ENCODE measurements at places on chromosomes 13 and 19.

DNA sequence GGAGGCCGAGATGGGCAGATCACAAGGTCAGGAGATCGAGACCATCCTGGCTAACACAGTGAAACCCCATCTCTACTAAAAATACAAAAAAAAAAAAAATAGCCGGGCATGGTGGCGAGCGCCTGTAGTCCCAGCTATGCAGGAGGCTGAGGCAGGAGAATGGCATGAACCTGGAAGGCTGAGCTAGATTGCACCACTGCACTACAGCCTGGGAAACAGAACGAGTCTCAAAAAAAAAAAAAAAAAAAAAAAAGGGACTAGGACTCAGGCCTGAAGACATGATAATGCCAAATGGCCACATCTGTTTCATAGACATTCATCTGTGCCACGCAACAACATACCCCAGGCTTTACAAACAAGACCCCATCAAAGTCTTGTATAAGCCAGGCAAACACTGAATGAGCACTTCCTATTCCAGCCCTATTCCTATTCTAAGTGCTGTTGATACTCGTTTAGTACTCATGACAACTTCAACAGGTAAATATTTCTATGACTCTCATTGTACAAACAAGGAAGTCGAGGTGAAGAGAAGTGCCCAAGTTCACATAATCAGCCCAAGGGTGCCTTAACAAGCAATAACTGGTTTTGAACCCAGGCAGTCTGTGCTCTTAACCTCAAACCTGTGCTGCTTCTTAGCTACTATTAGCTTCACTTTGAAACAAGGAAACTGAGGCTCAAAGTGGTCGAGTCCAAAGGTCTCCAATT, 1.7 kb downstream of the B9D2 start:
- DNase-seq, result no peak

- no peak for DNase-seq
Observed at GRCh38 chr19:19327672-19328071, 7.0 kb downstream of the MAU2 start.

GRCh38 chr13:42544246-42544926, 29.6 kb upstream of the TNFSF11 start:
- no peak for DNase-seq

- no peak for DNase-seq
Observed at GRCh38 chr13:44157606-44158005, 216.0 kb upstream of the SERP2 start.

- no peak for DNase-seq
Observed at GRCh38 chr19:53518716-53519115, 19.2 kb upstream of the ZNF331 start.

- DNase-seq, result no peak
Observed at GRCh38 chr13:41976476-41976875, 15.6 kb upstream of the VWA8 start.

- DNase-seq, result peak; percentile 67
Observed at GRCh38 chr19:54390942-54391577, 24.2 kb upstream of the TTYH1 start.

DNA sequence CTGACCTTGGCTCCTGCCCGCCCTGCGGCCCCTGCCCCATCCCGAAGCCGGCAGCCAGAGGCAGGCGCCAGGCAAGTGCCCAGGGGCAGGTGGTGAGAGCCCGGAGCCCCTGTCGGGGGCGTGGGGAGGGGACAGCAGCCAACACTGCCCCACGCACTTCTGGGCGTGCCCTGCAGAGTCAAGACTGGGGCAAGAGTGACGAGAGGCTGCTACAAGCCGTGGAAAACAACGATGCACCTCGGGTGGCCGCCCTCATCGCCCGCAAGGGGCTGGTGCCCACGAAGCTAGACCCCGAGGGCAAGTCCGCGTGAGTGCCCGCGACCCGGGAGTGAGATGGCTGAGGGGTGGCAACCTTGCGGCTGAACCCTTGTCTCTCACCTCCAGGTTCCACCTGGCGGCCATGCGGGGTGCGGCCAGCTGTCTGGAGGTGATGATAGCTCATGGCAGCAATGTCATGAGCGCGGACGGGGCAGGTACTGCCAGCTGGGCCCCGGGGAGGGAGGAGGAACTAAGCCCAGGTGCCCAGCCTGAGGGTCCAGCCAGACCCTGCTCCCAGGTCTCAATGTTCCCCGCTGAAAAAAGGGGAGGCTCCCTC, 17.3 kb downstream of the ANKRD24 start:
- DNase-seq, result no peak

- no peak for DNase-seq
Observed at GRCh38 chr13:40671956-40672764, 5.7 kb upstream of the FOXO1 start.

- no peak for DNase-seq
Observed at GRCh38 chr19:49985871-49986270, 24.9 kb upstream of the SIGLEC11 start.

GRCh38 chr19:4859697-4860096, 7.8 kb downstream of the PLIN3 start:
- no peak for DNase-seq

GRCh38 chr13:21443171-21443570, 15.9 kb downstream of the ZDHHC20 start:
- no peak for DNase-seq

GRCh38 chr19:35898499-35898809, 1.9 kb downstream of the NFKBID start:
- DNase-seq, result no peak

DNA sequence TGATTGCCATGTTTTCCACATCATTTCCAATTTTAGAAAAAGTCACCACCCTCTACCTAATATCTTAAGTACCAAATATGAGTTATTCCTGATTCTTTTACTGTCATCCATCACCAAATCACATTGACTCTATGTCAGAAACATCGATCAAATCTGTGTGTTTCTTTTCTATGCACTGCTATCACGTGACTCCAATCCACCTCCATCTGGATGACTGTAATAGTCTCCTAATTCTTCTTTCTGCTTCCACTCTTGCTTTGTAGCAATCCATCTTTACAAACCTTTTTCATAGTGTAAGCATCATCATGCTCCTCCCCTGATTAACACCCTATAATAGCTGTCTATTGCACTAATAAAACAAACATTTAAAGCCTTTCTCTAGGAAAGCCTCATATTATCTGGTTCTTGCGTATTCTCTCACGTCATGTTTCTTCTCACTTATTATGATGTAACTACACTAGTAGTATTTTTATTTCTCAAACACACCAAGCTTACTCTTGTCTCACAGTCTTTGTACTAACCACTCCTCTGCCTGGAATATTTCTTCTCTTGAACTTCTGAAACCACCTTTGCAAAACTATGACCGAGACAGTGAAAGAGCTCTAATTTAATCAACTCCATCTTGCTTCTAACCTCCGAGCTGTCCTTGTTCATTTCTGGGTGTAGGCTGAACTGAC, 10.7 kb upstream of the FPR3 start:
- no peak for DNase-seq

- peak; percentile 18 for DNase-seq
Observed at GRCh38 chr19:4367781-4368127, 24.4 kb downstream of the MPND start.

DNA sequence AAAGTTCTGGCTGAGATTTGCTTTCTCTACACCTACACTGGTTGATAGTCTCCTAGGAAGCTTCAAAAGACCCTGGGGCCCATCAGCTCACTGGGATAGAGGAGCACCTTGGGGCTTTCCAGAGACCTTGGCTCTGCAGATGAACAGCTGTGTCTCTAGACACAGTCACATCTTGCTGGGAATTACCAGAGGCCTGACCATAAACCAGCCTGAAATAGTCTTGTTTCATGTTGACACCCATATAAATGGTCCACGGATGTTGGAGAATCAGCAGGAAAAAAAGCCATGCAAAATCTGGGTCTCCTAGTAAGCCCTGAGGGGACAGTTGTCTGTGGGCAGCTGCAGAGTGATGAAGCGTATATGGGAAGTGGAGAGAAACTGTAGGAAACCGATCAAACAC, 207.6 kb downstream of the DNAJC15 start:
- no peak for DNase-seq

GRCh38 chr19:1417145-1417544, 9.8 kb downstream of the DAZAP1 start:
- no peak for DNase-seq

GRCh38 chr13:91144054-91144453, 203.4 kb upstream of the MIR17HG start:
- no peak for DNase-seq

- DNase-seq, result no peak
Observed at GRCh38 chr13:72062566-72062965, 195.6 kb upstream of the DACH1 start.

DNA sequence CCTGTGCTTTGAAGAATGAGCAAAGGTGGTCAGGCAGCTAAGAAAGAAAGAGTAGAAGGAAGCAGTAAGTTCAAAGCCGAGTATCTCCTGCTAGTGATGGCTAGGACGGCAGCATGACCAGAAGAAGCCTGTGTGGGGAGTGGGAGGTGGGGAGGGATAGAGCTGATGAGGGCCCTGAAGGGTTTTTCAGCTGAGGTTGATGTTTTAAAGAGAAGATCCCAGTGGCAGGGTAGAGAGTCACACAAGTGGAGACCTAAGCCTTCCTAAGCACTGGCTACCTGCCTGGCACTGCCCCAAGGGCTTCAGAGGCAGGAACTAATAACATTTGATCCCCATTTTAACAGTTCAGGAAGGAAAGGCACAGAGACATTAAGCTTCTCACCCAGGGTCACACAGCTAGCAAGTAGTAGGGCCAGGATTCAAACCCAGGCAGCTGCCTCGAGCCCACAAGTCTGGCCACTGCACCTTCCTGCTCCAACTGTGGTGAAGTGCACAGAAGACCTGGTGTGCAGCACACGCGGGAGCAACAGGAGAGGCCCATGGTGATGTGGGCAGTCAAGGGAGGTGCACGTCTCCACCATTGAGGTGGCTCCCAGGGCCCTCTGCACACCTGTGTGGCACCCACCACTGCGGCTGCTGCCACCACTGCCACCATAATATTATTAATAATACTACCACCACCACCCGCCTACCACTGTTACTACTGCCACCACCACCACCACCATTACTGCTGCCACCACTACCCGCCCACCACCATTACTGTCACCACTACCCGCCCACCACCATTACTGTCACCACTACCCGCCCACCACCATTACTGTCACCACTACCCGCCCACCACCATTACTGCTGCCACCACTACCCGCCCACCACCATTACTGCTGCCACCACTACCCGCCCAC, 22.1 kb downstream of the CUL4A start:
- no peak for DNase-seq

GRCh38 chr13:24339937-24340607, 30.7 kb downstream of the C1QTNF9 start:
- no peak for DNase-seq

DNA sequence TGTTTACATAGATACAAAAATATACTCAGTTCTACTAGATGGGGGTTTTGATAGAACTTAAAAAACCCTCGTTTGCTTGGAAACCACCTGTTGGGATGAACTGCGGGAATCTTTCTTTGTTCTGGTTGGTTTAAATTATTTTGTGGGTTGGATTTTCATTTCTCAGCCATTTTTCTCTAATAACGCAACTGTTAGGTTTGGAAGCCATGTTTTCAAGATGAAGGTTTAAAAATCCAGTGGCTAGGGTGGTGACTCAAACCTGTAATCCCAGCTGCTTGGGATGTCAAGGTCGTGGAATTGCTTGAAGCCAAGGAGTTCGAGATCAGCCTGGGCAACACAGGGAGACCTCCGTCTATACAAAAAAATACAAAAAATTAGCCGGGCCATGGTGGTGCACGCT, 1.6 kb downstream of the URI1 start:
- no peak for DNase-seq

GRCh38 chr13:53946500-53946899, 917.9 kb downstream of the OLFM4 start:
- DNase-seq, result no peak

DNA sequence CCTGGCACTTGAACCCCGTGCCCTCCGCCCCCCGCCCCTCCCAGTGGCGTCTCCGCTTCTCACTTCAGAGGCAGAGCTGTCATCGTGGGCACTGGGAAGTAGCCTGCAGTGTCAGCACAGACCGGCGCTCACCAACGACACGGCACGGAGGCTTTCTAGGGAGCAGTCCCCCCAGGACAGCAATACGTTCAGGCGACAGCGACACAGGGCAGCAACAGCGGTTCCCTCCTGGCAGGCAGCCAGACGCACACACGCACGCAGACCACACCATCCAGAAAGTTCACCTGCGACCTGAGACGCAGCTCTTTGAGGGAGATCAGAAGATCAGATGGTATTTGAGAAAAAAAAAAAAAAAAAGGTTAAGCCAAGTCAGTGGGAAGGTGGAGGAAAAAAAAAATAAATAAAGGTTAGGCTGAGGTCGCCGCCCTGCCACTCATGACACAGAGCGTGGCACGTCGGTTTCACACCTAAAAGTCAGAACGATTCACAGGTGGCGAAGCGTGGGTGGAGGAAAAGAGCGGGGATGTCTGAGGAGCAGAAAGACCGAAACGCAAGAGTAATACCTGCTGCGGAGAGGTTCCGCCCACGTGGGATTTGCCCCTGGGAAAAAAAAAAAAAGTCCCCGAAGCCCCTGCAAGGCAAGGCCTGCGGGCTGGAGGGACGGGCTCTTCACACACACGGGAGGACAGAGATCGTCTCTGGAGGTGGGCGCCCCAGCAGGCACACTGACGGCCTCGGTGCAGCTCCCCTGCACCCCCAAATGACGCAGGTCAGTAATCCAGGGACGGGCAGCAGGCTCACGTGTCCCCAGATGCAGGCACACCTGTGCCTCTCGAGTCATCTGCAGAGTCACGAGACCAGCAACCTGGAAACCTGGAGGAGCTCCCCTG, 94.5 kb downstream of the GNG7 start:
- DNase-seq, result no peak

DNA sequence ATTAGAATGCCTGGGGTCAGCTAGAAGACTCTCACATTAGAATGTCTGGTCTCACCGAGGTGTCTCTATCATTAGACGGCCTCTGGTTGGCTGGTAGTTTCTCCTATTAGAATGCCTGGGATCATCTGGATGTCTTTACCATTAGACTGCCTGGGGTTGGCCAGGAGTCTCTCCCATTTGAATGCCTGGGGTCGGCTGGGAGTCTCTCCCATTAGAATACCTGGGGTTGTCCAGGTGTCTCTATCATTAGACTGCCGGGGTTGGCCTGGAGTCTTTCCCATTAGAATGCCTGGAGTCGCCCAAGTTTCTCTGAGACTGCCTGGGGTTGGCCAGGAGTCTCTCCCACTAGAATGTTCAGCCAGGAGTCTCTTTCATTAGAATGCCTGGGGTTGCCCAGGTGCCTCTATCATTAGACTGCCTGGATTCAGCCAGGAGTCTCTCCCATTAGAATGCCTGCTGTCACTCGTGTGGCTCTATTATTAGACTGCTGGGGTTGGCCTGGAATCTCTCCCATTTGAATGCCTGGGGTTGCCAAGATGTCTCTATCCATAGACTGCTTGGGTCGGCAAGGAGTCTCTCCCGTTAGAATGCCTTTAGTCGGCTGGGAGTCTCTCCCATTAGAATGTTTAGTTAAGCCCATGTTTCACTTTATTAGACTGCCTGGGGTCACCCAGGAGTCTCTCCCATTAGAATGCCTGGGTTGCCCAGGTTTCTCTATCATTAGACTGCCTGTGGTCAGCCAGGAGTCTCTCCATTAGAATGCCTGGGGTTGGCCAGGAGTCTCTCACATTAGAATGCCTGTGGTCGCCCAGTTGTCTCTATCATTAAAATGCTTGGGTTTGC, 1467.8 kb downstream of the UQCRFS1 start:
- DNase-seq, result no peak

All from right hindlimb (tissue), 1 donor.